ENCODE measurements at places on chromosomes 5 and 9.

- DNase-seq, result no peak
Observed at GRCh38 chr5:86665984-86666760, 48.4 kb downstream of the COX7C start.

GRCh38 chr9:136901516-136902258 lies 15.4 kb downstream of the TRAF2 start:
- peak; percentile 92 for DNase-seq

GRCh38 chr5:179290681-179291540 lies 54.4 kb downstream of the ADAMTS2 start:
- DNase-seq, result no peak

DNA sequence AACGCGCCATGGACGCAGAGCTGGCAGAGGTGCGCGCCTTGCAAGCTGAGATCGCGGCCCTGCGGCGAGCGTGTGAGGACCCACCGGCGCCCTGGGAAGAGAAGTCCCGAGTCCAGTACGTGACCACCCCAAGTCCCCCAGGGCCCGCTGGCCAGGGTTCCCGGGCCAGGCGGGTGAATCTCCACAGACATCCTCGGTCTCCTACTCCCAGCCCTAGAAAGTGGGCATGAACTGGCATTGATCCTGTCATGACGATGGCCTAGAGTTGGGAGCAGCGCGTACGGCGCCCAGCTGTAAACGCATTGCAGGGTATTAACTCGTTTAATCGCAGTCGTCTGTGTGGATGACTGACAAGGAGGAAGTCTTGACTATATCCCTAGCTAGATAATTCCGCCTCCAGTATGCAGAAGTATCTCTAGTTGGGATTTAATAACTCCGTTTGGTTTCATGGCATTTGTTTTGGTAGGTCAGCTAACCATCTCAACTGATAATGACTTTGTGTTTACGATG lies 293 bp downstream of the CENPP start:
- peak; percentile 30 for DNase-seq

- no peak for DNase-seq
Observed at GRCh38 chr5:23631302-23632045, 124.1 kb downstream of the PRDM9 start.

GRCh38 chr5:120055858-120056257 lies 408.2 kb upstream of the PRR16 start:
- DNase-seq, result no peak

- no peak for DNase-seq
Observed at GRCh38 chr9:121637713-121638220, 13.7 kb upstream of the DAB2IP start.

- DNase-seq, result no peak
Observed at GRCh38 chr9:82091100-82091499, 102.5 kb downstream of the SPATA31D1 start.

GRCh38 chr5:124343451-124343867 lies 403.0 kb downstream of the ZNF608 start:
- no peak for DNase-seq

DNA sequence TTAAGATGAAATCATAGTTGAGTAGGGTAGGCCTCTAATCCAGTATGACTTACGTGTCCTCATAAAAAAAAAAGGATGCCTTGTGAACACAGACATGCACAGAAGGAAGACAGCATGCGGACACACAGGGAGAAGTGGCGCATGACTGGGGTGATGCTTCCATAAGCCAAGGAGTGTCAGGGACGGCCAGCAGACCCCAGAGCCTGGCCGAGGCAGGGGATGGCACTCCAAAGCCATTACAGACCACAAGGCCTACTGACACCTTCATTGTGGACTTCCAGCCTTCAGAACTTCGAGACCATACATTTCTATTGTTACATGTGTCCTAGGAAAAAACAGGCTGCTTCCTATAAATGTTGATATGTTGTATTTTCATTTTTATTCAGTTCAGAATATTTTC lies 19.9 kb downstream of the EHMT1 start:
- DNase-seq, result no peak

- DNase-seq, result no peak
Observed at GRCh38 chr5:156232251-156232869, 94.6 kb upstream of the SGCD start.

DNA sequence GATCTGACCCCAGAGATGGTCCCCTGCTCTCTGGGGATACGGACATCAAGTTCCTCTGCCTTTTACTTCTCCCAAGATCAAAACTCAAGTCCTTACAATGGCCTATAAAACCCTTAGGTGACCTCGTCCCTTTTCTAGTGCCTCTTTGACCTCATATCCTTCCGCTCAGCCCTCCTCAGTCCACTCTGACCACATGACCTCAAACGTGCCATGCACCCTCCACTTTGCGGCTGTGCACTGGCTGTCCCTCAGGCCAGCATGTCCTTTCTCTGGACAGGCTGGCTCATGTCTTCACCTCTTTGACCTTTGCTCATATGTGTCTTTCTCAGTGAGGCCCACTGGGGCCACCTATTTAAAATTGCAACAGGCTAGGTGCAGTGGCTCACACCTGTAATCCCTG lies 14.7 kb downstream of the TRMO start:
- DNase-seq, result no peak

GRCh38 chr9:34545497-34545896 lies 22.7 kb upstream of the ENHO start:
- no peak for DNase-seq

DNA sequence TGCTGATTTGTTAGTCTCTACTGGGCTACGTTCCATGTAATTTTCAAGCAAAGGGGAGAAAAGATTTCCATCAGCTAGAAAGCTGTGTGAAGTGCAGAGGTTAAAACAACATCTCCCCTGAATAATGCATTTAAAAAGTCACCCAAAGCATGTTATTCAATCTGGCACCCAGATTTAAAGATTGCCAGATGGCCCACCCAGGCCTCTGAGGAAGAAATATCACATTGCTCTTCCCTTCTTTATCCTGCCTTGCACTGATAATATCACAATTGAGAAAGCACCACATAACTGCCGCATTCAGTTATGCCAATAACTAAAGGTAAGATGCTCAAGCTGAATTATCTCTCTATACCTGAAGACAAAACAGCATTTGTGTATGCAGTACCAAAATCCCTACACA lies 119.4 kb upstream of the PUM3 start:
- DNase-seq, result no peak

- no peak for DNase-seq
Observed at GRCh38 chr5:74655716-74656115, 15.2 kb upstream of the ENC1 start.

GRCh38 chr5:125017796-125018195 lies 271.4 kb upstream of the ZNF608 start:
- DNase-seq, result no peak

DNA sequence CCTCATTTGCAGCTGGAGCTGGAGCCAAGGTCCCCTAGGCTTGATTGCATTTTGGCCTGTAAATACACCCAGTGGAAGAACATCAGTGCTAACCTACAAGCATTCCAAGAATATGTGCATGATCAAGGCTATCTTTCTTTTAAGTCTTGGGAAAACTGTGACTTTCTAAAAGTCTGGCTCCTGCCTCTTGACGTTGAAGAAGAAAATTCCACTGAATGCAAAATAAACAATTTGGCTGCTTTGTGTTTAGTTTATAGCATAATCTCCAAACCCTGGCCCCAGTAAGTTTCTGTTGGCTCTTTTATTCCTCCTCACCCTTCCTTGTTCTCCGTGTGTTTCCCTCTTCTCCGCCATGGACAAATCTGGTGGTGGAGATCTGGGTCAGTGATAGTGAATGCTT lies 109.3 kb upstream of the TLE1 start:
- no peak for DNase-seq

DNA sequence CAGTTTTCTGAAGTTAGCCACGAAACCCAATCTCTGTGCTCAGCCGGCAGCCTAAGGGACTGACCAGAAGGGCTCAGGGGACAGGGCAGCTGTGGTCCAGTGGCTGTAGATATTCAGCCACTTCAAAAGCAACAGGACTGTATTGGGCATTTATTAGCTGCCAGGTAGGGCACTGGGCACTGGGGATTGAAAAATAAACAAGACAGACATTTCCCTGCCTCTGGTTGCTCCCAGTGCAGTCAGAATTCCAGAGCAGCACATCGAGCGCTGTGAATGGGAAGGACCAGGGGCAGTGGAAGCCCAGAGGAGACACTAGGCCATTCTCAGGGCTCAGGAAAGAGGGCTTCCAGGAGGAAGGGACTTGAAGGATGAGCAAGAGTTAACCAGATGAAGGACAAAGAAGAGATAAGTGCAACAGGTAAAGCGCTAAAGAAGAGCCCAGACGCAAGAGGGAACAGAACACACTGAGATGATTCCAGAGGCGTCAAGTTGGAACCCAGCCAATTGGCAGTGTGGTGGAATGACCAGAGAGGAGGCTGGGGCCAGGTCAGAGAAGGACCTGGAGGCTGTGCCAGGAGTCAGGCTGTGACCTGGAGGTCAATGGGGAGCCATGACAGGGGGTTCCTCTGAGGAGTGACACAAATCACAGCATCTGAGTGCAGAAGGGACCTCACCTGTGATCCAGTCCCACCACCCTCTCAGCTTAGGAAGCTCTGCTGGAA lies 122.5 kb upstream of the ZNF618 start:
- DNase-seq, result no peak

DNA sequence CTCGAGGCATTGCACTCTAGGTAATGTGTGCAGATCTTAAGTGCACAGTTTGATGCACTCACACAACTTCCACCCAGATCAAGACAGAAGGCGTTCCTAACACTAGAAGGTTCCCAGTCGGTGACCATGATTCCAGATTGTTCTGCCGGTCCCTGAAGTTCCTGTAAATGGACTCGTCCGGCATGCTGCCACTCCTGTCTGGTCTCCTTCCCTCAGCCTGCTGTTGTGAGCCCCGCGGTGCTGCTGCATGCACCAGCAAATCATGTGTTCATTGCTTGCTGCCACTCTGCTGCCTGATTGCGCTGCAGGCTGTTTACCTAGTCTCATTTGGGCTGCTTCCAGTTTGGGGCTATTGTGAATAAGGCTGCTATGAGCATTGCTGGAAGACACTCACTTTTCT lies 11.5 kb downstream of the STKLD1 start:
- DNase-seq, result no peak

DNA sequence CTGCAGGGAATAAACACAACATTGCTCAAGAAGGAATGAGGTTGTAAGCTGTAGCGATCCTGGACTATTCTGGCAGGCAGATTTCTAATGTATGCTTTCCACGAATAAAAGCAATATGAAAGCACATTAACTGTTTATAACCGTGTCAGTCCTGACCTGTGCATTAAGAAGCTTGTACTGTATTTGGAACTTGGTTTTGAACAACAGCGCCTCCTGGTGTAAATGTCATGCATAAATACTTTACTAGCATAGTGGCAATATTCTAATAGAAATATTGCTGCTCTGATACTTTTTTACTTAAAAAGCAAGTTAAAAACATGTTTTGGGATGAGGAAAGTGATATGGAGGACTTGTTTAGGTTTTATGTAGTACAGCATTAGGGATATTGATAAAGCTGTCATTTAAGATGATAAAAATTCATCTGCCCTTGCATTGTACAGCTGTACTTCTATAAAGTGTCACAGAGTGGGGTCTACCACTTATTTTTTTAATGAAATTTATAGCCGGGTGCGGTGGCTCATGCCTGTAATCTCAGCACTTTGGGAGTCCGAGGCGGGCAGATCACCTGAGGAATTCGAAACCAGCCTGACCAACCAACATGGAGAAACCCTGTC lies 70.7 kb upstream of the GNE start:
- DNase-seq, result peak; percentile 84

- DNase-seq, result no peak
Observed at GRCh38 chr5:168305281-168305680, 13.8 kb downstream of the WWC1 start.

DNA sequence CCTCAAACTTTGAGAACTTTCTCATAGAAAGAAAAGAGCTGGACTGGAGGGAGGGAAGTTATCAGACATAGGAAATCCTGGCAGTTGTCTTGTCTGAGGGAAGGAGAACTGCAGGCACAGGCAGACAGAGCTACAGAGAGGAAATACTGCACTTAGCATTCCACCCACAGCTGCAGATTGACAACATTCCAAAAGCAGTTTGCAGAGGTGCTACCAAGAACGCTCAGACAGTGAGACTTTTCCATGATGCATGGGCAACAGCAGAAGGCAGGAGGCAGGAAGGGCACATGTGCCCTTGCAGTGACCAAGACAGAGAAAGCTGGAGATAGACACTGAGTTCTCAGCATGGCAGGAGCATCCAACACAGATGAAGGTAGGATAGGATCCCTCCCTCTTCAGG lies 327.5 kb upstream of the ZNF462 start:
- no peak for DNase-seq

DNA sequence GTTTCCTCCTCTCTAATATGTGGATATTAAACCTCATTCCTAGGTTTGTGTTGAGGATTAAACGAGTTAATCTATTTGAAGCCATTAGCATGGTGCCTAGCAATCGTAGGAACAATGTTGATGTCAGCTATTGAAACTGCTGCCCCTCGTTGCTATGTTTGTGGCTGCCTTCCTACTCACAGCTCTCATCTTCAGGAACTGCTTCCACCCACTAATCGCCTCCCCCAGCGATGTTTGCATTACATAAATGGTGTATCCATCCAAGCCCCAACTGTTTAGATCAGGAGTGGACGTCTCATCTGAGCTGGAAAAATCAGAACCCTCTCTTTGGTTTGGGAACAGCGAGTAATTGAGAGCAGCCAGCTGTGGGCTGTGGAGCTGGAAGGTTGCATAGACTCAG lies 416.6 kb downstream of the ARHGEF28 start:
- DNase-seq, result no peak

DNA sequence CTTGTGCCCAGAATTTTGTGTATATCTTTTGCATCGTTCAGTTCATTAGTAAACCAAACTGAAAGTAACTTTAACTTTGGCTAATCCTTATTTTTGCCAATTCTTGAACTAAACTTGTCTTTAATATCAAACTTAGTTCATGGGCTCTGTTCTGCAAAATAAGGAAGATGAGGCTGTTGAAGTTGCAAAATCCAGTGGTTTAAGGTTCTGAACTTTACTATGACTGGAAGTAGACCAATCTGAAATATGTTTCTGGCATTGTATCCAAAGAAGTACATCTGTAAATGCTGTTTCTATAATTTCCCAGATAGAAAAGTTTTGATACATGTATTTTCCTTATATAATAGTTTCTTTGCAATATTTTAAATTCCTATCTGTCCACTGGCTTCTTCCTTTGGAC lies 238.1 kb downstream of the CETN3 start:
- DNase-seq, result no peak

GRCh38 chr5:142015781-142016533 lies 3.1 kb upstream of the GNPDA1 start:
- peak; percentile 36 for DNase-seq

- no peak for DNase-seq
Observed at GRCh38 chr5:132487841-132488555, 2.6 kb downstream of the IRF1 start.

GRCh38 chr5:128300181-128300580 lies 216.6 kb downstream of the SLC12A2 start:
- no peak for DNase-seq

- peak; percentile 17 for DNase-seq
Observed at GRCh38 chr5:103891151-103891550, 328.6 kb upstream of the NUDT12 start.

- no peak for DNase-seq
Observed at GRCh38 chr9:121838746-121839669, 187.6 kb downstream of the DAB2IP start.

GRCh38 chr9:137470785-137471184 lies 11.7 kb upstream of the NSMF start:
- DNase-seq, result no peak

- peak; percentile 5 for DNase-seq
Observed at GRCh38 chr9:17219261-17219660, 84.4 kb downstream of the CNTLN start.

All from COLO829 (cell line).